ENCODE measurements at places on chromosomes 12 and 14. TPM values are rescaled to one million over a fixed set of nuclear protein-coding genes. Genes with fewer than 3 reads are reported as not detected.

DNA sequence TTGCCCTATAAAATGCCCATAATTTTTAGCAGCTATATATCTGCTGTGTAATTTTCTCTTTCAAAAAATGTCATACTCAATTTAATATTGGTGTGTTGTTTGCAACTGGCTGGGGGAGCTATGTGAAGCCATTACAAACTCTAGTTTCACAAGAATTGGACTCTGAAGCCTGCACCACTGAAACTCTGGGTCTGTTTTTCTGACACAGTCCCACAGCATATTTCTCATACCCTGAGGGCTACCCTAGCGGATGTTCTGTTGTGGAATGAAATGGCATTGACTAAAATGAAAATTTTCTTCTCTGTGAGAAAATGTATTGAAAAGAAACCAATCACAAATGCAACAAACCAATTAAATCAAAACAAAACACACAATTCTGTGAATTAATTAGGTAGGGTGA lies 284.6 kb upstream of the NPAS3 start:
- DNase-seq, result no peak

DNA sequence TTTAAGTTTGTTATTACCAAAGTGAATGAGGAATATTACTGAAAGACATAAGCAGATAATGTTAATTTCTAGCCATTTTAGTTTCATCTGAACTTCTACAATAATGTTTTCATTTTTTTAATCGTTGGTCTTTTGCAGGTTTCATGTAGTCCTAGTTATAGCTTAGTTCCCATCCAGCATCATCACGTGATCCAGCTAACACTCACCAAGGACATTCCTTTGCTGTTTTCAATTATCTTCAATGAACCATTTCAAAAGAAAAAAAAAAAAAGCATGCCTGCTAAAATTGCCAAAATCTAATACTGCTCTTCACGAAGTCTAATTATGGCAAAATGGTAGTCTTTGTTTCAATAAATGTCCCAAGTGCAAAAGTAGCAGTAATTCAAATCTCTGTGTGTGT lies 187.7 kb upstream of the ATXN7L3B start:
- DNase-seq, result no peak

GRCh38 chr14:31228533-31228932 lies 20.9 kb upstream of the HECTD1 start:
- no peak for DNase-seq

DNA sequence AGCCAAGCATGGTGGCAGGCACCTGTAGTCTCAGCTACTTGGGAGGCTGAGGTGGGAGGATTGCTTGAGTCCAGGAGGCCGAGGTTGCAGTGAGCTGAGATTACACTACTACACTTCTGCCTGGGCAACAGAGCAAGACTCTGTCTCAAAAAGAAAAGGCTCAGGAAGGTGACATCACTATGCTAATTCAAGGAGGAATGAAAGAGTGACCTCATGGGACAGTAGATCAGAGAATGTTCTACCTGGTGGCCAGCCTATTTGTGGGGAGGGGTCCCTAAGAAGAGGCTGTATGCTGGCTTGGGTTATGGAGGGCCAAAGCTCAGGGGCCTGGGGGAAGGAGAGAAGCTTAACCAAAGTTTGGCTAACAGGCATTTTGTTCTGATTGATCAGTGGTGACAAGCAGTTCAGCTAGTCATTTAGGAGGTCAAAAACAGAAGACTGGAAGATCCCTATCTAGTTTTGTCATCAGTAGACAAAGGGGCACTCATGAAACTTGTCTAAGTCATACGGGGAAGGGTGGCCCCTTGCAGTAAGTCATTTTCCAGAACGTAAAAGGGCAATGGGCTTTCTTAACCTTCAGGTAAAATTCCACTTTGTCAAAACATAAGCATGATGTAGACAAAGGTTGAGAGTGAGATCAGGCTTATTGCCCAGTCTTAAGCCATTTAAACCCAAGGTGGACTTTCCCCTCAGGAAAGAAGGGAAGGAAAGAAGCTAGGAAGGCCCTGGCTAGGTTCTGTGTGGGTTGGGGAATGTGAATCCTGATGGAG lies 60.8 kb upstream of the EEA1 start:
- DNase-seq, result no peak

GRCh38 chr14:61466249-61466904 lies 145.0 kb downstream of the PRKCH start:
- peak; percentile 91 for DNase-seq

- DNase-seq, result no peak
Observed at GRCh38 chr12:124938108-124938507, 23.7 kb upstream of the UBC start.

- no peak for DNase-seq
Observed at GRCh38 chr12:94560431-94561221, 89.7 kb downstream of the TMCC3 start.

GRCh38 chr12:39105111-39105510 lies 199.7 kb upstream of the CPNE8 start:
- DNase-seq, result no peak

DNA sequence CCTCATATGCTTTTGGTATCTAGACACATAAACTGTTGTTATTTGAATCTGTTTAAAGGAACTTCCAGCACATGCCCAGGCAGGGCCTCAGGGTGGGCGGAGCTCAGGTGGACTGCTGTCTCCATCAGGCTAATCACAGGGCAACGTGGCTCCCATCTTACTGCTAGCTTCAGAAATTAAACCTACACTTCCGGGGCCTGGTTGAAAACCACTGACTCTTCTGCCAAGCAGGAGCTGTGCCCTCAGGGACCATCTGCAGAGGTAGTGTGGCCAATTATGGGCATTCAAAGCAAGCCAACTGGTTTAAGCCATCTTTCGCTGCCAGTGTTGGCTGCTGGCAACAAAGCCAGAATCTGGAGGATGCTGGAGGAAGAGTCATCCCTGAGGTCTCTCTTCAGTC lies 97.5 kb downstream of the TMX1 start:
- no peak for DNase-seq

DNA sequence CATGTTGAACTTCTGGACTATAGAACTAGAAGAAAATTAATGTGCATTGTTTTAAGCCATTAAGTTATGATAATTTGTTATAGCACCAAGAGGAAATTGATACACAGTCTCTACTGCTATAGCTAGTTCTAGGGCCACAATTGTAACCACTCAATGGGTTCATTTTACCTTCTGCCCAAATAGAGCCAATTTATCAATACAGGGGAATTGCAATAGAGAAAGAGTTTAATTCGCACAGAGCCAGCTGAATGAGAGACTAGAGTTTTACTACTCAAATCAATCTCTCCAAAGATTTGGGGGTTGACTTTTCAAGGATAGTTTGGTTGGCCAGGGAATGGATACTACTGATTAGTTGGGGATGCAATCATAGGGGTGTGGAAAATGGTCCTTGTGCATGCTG lies 31.9 kb upstream of the BICDL1 start:
- no peak for DNase-seq

DNA sequence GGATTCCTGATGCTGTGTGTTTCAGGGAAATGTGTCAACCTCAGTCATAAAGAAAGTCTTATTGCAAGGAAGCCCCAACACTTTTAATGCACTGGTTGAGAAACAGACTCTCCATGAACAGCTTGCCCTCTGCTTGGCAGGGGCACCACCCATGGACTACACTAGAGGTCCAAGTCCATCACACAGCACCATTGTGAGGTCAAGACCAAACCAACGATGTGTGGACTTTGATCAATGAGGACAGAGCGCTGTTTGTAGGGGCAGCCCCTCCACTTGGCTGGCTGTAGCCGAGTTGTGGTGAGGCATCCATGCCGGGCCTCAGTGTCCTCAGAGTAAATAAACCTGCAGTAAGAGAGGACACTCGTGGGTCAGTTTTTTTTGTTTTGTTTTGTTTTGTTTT lies 29.8 kb downstream of the ZFYVE21 start:
- no peak for DNase-seq

- no peak for DNase-seq
Observed at GRCh38 chr14:88604212-88604611, 41.4 kb downstream of the ZC3H14 start.

DNA sequence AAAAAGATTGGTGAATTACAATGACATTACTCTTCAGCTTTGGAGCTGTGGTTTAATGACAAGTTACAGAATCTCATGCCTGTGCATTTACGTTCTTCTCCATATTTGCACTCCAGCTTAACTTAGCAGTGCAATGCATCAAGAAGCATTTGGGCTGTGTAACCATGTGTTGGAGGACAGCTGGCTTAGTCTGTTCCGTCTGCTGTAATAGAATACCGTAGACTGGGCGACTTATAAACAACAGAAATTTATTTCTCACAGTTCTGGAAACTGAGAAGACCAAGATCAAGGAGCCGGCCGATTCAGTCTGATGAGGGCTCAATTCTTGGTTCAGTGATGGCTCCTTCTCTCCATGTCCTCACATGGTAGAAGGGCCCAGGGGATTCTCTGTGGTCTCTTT lies 943.5 kb downstream of the BCL11B start:
- no peak for DNase-seq

- no peak for DNase-seq
Observed at GRCh38 chr12:1595026-1595561, 713 bp upstream of the FBXL14 start.

GRCh38 chr14:89060191-89060590 lies 235.7 kb downstream of the TTC8 start:
- no peak for DNase-seq

DNA sequence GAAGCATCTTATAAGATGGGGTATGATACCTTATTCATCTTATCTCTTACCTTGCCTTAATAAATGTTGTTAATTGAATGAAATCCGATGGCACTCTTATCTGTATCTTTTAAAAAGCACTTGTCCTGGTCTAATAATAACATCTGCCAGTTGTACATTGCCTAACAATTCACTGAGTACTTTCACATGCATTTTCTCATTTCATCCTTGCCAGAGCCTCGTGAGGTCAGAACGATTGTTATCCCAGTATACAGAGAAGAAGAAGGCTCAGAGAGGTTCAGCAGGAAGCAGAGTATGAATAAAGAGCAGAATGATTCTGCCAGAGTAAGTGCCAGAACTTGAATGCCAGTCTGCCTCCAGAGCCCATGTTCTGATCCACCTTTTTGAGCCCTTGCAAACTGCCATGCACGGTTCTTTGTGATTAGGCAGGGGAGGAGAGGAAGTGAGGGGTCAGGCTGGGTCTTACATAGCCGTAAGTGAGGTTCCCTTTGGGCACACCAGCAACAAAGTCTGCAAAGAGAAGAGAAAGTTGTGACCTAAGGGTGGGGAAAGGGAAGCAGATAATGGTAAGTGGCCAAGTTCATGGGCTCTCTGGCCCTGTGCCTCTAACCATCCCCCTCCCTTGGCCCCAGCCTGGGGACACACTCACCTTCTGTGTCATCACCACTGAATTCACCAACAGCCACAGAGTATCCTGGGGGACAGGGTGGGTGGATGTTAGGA lies 11.7 kb downstream of the ITGA5 start:
- DNase-seq, result no peak

GRCh38 chr12:113537751-113538087 lies 66.0 kb upstream of the LHX5 start:
- no peak for DNase-seq

- no peak for DNase-seq
Observed at GRCh38 chr12:12958886-12959285, 6.9 kb upstream of the GPRC5D start.

GRCh38 chr12:123227581-123228258 lies 5.2 kb downstream of the MPHOSPH9 start:
- DNase-seq, result no peak

DNA sequence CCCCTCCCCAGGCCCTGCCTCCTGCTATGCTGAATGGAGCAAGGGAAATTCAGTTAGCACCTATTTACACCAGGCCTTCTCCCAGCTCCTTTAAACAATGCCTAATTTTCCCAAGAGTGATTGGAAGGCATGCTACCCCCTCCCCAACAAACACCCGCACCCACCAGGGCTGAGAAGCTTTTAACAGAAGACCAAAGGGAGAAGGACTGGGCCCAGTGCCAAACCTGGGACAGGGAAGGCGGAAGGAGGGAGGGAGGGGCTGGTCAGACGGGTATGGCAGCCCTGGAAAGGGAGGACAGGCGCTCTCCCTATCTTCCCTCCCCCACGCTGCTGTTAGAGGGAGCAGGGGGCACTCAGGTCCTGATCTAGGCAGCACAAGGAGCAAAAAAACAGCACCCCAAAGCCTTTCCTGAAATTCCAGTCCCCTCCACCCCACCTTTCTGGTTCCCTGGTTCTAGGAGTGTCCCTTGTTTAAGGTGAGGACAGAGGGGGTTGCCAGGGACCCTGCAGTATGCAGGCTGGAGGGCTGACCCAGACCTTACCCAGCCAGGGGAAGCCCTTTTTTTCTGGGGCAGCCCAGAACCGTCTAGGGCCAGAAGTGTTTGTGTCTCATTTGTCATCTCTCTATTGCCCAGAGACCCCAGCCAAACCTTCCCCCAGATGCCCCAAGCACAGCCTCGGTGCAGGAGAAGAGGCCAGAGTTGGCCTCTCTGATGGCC lies 2.4 kb upstream of the KRT8 start:
- DNase-seq, result no peak

DNA sequence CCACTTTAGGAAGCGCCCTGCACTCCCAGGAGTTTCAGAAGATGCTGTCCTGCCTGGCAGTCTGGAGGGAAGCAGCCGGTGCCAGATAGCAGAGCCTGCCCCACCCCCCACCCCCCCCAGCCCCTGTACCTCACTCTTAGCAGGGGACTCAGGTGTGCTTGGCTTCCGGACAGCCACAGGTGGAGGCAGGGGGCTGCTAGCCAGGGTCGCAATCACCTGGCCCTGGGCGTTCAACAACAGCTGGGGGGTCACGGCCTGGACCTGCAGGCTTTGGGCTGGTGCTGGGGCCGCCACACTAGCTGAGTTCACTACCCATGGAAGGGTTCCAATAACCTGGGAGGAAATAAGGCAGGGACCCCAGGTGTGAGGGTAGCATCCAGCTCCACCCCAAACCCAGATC lies 22.0 kb downstream of the POU6F1 start:
- DNase-seq, result no peak

DNA sequence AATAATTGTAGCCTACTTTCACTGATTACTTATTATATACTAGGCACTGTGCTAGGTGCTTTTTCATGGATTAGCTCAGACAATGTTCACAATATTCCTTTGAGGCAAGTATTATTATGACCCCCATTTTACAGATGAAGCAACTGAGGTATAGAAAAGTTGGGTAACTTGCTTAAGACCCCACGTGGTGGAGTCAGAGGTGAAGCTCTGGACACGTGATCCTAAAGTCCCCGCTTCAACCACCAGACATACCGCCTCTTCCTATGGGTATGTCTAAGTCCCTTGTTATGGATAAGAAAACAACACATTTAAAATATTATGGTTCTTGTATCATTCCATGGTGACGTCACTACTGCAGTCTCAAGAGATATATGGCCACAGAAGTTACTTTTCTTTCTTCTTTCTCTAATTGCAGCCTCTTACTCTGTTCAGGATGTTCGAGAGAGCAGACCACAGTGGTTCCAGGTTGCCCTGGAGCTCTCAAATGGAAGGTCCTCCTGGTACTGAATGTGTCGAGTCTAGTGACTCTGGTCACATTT lies 157.7 kb downstream of the HELB start:
- DNase-seq, result no peak

GRCh38 chr12:83128540-83128939 lies 441.8 kb downstream of the TMTC2 start:
- no peak for DNase-seq

The NOS1 gene
- 0.67 TPM for total RNA-seq

The KRT74 gene
- total RNA-seq, result 2.9 TPM

The ARPC3 gene
- 96.4 TPM for total RNA-seq

The PIWIL1 gene
- not detected for total RNA-seq

The GPR132 gene
- 0.67 TPM for total RNA-seq

The IL23A gene
- total RNA-seq, result not detected

The FGF6 gene
- total RNA-seq, result not detected

The MYF5 gene
- total RNA-seq, result not detected

The GNPNAT1 gene
- total RNA-seq, result 9.3 TPM

The CLEC4A gene
- total RNA-seq, result not detected

The ENDOU gene
- 0.55 TPM for total RNA-seq

The BICDL1 gene
- total RNA-seq, result 9.8 TPM

The AVPR1A gene
- total RNA-seq, result 0.43 TPM

The INF2 gene
- 21.9 TPM for total RNA-seq

The SLC8B1 gene
- total RNA-seq, result 18.8 TPM

The LRRC43 gene
- total RNA-seq, result 1.8 TPM

Measured in right atrium auricular region (tissue), 2 donors.